ENCODE measurements at places on chromosomes 5 and 9. TPM values are rescaled to one million over a fixed set of nuclear protein-coding genes. Genes with fewer than 3 reads are reported as not detected.

- no peak for DNase-seq
Measured at GRCh38 chr5:117982691-117983090, 1005.7 kb downstream of the DTWD2 start.

CDHR2 gene
- polyA plus RNA-seq = 20.7 TPM

DNA sequence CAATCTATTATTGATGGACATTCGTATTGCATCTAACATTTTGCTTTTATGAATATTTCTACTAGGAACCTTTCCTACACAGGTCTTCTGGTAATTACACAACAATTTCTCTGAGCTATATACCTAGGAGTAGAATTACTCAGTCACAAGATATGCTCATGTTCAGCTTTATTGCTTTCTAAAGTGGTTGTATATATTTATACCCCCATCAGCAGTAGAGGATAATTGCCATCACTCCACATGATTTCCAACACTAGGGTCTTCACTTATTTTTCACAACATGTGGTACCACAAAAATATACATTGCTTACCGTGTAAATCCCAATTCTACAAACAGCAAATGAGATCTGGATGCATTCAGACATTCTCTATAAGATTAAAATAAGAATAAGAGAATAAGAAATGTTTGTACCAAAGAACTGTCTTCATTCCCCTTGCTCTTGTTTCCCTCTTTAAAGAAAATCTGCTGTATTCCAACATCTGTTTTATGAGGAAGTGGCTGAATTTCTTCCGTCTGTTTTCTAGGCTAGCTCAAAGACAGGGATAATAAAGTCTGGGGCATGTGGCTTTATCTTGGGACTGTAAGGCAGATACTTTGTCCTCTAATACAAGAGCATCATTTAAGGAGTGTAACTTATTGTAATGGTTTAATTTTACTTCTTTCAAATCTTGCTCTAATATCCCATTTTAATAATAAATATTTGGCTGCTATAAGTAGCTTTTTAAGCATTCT is 28.2 kb downstream of the ARL15 start:
- DNase-seq = no peak

- DNase-seq = no peak
Measured at GRCh38 chr5:179916523-179916922, 8.8 kb upstream of the TBC1D9B start.

DNA sequence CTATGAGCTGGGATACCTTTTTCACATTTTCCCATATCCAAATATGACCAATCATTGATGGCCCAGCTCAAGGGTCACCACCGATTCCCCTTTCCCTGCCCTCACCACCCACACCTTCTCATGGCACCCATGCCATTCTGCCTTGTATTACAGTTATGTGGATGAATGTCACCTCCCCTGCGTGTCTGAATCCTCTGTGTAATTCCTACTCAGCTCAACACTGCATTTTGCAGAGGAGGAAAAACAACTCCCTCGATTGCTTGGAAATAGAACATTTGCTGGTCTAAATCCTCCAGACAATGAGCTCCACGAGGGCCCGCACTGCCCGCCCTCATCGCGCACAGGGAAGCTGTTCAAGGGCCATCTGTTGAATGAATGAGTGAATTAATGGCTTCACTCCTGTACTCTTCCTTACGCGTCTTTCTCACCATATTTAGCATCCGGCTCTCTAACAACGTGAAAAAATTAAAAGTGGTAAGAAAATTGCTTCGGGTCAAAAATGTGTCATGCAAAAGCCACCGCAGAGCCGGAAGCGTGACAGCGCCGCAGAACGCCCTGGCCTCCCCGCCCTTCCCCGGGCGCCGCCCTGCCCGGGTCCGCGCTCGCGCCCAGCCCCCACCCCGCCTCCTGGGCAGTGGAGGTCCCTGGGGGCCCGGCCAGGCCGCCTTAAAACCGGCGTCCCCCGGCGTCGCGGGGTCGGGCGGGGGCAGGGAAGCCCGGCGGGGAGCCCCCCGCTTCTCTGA is 704 bp downstream of the SUSD1 start:
- DNase-seq = no peak

- no peak for DNase-seq
Measured at GRCh38 chr5:112024769-112025168, 267.8 kb upstream of the NREP start.

GRCh38 chr5:34530637-34531036 is 125.5 kb upstream of the RAI14 start:
- no peak for DNase-seq

Data from left renal cortex interstitium (tissue), 4 donors.